ENCODE measurements at places on chromosomes 7 and 10. TPM values are rescaled to one million over a fixed set of nuclear protein-coding genes. Genes with fewer than 3 reads are reported as not detected.

- DNase-seq: no peak
Measured at GRCh38 chr7:99359465-99360154, 14.9 kb upstream of the ARPC1B start.

The CEP55 gene
- total RNA-seq: 0.81 TPM

The AQP1 gene
- total RNA-seq: 0.81 TPM

GRCh38 chr7:108497082-108497725, 28.7 kb downstream of the PNPLA8 start:
- peak; percentile 57 for DNase-seq

- no peak for DNase-seq
Measured at GRCh38 chr7:92717993-92718716, 118.2 kb downstream of the CDK6 start.

The LBX1 gene
- not detected for total RNA-seq

- DNase-seq: peak; percentile 8
Measured at GRCh38 chr10:1824928-1825327, 87.6 kb upstream of the ADARB2 start.

- DNase-seq: no peak
Measured at GRCh38 chr7:77699056-77699455, 2.8 kb downstream of the RSBN1L start.

DNA sequence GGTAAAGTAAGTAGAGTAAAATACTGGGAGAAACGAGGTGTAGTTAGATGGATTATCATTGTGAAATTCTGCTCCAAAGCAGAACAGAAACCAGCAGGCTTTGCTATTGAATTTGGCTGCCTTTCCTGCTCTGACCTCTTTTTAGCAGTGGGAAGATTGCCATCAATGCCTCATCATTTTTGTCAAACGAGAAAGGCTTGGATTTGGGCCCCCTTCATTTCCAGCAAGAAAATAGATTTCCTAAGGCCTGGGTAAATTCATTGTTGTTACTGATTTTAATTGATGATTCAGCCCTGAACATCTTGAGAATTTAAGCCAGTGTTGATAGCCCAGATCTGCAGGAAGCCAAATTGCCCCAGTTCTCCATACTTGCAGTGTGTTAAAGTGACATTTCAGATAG, 35.2 kb upstream of the ASAH2 start:
- no peak for DNase-seq

The PDGFA gene
- total RNA-seq: 1.1 TPM

- DNase-seq: no peak
Measured at GRCh38 chr7:506391-506831, 13.2 kb downstream of the PDGFA start.

The SRGN gene
- 265 TPM for total RNA-seq

- DNase-seq: no peak
Measured at GRCh38 chr7:157329447-157329846, 7.4 kb upstream of the DNAJB6 start.

DNA sequence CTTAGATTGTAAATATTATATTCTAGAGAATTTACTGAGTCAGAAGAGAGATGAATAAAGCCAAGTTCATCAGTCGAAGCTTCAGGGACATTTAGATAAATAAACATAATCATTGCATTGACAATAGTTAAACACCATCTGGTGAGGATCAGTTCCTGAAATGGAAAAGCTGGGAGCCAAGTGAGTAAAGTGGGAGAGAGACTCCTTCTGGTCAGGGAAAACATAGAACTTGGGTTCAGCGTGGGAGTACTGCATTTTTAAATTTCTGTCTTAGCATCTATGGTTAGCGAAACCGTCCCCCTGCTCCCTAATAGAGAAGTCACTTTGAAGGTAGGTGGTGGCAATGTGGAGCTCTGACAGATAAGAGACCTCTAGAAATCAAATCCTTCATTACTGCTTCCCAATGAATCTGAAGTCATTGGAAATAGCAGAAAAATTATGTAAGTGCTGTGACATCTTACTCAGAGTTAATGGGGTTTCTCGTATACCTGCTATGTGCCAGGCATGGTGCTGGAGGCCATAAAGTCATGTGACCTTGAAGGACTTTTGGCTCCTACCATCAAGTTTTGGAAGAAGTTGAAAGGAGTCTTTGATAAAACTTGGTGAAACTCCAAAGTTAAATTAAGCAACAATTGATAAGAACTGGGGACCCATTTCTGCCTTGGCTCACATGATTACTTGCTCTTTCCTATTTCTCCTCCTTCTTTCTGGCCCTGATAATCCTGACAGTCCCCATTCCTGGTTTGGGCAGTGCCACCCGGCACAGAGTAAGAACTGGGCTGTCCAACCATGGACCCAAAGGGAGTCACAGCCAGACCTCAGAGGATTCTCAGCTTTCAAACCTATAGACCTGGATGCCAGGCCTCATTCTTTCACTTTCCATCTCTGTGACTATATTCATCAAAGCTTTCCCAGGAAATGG, 211.2 kb downstream of the C7orf25 start:
- DNase-seq: no peak

- no peak for DNase-seq
Measured at GRCh38 chr7:139183251-139183650, 47.8 kb upstream of the UBN2 start.

DNA sequence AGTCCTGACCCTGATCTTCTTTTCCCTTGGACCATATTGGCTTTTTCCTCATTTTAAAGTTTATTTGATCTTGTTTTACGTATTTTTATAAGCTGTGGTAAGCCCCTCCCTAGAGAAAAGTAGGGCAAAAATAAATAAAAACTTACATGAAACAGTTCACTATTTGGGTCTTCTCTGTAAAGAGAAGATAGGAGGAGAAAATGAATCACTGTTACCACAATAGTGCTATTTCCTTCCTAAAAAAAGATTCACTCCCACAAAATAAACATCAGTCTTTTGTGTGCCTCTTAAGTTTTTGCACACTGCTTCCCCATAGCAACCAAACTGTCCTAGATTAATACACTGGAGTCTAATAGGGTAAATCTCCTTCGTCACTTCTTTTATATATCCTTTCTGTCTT, 1.4 kb upstream of the SVIL start:
- peak; percentile 40 for DNase-seq

All from hematopoietic multipotent progenitor cell (in vitro differentiated cells).